ENCODE measurements at places on chromosomes 6 and 20. TPM values are rescaled to one million over a fixed set of nuclear protein-coding genes. Genes with fewer than 3 reads are reported as not detected.

GRCh38 chr20:12999201-12999600 lies 9.6 kb upstream of the SPTLC3 start:
- DNase-seq, result no peak

SLC17A2 gene
- 0.10 TPM for total RNA-seq

DNA sequence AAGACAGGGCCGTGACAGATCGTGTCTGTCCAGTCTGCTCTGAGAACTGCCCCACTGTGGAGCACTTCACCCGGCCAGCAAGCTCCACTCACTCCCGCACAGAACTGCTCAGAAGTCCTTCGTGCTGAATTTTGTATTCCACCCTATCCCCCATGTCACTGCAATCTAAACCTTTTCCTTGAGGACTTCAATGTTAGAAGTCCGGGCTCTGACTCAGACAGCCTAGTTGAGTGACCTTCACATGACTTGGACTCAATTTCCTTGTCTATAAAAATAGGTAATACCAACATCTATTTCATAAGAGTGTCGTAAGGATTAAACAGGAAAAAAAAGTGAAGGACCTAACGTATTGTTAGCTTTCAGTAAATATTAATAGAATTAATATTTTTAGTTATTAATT lies 161.6 kb downstream of the QRSL1 start:
- no peak for DNase-seq

DNA sequence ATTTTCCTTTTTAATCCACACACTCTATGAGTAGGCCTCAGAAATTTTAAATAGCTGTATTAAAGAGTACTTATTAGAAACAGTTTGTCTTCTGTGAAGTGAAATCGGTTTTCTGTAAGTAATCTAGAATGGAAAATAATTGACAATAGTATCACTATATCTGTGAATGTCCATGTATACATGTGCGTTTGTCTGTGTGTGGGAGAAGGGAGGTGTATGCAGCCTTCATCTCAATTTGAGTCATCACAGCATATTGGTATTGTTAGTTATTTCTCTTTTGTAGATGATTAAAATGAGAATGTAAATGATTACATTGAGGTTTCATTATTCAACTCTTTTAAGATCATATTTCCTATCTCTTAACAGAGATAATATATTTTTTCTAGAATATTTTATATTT lies 206.0 kb downstream of the EYS start:
- no peak for DNase-seq

CDH26 gene
- total RNA-seq, result 0.56 TPM

DNA sequence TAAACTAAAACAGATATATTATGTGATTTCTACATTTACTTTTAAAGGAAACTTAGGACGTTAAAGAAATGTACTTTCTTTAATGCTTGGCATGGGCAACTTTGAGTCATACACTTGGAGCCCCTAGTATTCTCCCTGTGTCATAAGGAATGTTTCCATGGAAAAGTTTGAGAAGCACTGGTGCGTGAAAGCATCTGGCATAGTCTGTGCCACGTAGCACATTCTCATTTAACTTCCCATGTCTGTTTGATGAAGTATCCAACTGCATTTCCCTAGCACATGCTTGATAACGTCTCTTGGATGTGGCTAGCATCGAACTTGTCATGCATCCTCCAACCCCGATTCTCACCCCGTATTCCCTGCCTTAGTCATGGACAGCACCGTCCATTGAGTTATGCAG lies 172.0 kb downstream of the TBC1D7 start:
- DNase-seq, result no peak

SIRPB1 gene
- 1.6 TPM for total RNA-seq

- no peak for DNase-seq
Observed at GRCh38 chr6:164214066-164214465, 799.5 kb downstream of the QKI start.

DNA sequence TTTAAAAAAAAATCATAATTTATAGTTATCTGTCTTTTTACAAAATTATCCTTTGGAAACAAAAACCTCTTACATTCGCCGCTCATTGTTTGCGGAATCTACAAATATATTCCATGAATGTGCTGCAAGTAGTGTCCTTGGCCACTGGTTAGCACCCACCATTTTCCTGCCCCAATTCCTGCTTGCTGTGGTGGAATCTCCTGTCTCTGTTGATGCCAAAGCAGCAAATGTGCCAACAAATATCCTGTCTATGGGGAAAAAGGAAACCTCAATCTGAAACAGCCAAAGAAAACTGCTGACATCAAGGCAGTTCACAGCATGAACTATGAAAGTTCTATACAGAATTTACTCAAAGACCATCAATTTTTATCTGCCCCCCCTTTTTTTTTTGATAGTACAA lies 603.6 kb downstream of the COL12A1 start:
- DNase-seq, result no peak

DNA sequence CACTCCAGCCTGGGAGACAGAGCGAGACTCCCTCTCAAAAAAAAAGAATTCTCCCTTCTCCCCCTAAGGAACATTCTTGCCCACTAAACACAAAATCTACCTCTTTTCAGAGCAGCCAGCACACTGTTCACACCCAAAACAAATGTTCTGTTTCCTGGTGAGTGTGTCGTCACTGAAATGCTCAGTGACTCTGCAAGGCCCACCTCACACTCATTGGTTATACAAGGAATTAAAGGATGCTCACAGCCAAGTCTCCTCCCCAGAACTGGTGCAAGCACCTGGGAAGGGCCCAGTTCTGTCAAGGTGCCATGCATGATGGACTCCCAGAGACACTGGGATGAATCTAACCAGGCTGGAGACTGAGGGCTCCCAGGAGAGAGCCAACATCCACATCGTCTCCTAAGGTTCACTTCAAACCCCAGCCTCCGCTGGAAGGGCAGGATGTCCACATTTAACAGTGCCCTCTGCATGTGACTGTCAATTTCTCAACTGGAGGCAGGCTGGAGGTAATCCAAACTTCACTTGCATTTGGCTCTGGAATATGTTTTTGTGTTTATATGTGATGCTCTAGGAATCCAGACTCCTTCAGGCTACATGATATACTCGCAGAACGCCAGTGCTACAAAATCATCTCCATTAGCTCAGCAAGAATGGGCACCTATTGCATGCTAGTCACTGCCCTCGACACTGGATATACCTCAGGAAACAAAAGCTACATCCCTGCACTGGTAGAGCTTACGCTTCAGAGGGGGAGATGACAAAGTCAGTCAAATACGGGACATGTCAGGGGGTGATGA lies 7.1 kb downstream of the RRBP1 start:
- no peak for DNase-seq

NOX3 gene
- not detected for total RNA-seq

DNA sequence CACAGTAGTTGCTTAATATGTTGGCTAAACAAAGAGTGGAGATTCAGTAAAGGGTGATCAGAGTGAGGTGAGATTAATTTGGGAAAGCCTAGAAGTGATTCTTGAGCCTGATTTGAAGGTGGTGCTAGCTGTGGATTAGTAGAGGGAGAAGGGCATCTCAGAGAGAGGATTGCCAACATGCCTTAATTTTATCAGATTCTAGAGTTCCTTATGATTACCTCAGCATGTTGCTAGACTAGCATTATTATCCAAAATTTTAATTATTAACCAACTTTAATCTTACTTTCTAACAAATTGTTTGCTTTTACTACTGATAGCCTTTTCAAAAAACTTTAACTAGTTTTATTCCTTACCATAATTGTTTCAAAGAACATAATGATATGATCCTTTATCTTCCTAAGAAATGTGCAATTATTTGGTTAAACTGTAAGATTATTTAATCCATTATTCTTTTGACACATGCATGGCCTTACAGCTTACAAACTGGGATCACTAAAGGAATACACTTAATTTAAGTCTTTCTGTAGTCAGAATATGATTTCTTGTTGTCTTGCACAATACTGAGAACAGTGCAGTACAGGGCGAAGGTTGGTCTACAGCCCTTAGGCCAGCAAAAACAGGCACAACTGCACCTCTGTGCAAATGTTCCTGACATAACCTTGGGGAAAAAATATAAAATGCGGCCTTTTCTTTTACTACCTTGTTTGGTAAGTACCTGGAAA lies 88.9 kb downstream of the SLC16A10 start:
- no peak for DNase-seq

DNA sequence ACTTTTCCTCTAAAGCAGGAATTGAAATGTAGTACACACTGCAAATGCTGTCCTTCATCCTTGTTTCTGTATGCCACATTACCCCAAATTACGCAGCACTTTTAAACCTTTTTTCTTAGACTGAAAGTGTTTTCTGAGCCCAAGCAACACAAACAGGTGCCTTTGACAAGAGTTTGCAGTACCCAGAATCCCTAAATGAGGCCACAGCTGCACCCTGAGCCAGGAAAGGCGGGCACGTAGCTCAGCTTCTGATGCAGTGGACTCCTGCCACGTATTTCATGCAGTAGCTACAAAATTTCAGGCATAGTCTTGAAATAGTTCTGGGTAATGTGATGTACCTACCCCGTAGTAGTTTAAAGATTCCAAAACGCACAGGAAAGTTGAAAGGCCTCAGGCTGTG lies 31.0 kb upstream of the CLDN20 start:
- no peak for DNase-seq

- DNase-seq, result no peak
Observed at GRCh38 chr6:36052097-36052496, 24.5 kb downstream of the MAPK14 start.

All from activated T-helper 1 cell treated with anti-CD3 and anti-CD28 coated beads, Interleukin-12 subunit alpha, Interleukin-12 subunit beta, Interleukin-2, Interleukin-4 antibody, amounts not matched to agents 30 ng/mL and 10 ng/mL and 1 ng/mL, durations not matched to agents 14 hours and 24 hours and 36 hours (primary cell).